ENCODE measurements at places on chromosomes 12 and 14. TPM values are rescaled to one million over a fixed set of nuclear protein-coding genes. Genes with fewer than 3 reads are reported as not detected.

LTBP2 gene
- total RNA-seq, result 19.1 TPM

KCNK10 gene
- total RNA-seq, result not detected

RNU7-1 gene
- not detected for total RNA-seq

GPRC5A gene
- total RNA-seq, result 0.32 TPM

LRIG3 gene
- 6.8 TPM for total RNA-seq

SDR9C7 gene
- not detected for total RNA-seq

RBM25 gene
- total RNA-seq, result 38.8 TPM

GRCh38 chr14:64623554-64624165 is 73.9 kb downstream of the PPP1R36 start:
- H3K27me3 ChIP-seq, result no peaks in the 10 kb centered on the region
- H3K4me1 ChIP-seq, result peaks cover 5% of the 10 kb centered on the region
- no peak overlapping the region for H3K27ac ChIP-seq
- no peaks in the 10 kb centered on the region for H3K36me3 ChIP-seq

DNA sequence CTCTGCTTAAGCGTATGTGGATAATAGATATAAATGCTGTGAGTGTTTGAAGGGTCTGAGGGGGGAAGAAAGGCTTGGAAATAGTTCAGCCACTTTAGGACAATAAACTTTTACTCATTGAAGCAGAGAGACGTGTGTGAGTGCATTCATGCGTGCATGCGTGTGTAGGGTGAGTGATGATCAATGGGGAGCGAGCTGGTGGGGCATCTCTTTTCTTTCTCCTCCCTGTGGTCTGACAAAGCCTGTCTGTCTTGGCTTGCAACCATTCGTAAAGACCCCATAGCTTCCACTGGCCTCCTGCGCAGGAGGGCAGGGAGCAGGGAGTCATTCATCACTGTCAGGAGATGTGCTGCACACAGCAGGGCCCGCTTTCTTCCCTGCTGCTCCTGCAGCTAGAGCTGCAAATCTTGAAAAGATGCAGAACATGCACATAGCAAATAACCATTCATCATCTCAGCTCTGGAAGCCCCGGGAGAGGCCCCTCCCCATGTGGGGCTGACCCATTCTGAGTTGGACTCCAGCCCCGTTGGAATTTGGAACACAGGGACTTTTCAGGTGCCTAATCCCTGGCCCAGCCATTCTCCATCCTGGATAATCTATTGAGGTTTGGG is 223.2 kb downstream of the PPM1H start:
- no peaks in the 10 kb centered on the region for H3K27me3 ChIP-seq
- DNase-seq, result no peak
- H3K36me3 ChIP-seq, result no peaks in the 10 kb centered on the region
- no peaks in the 10 kb centered on the region for H3K4me1 ChIP-seq
- H3K27ac ChIP-seq, result no peak overlapping the region

DNA sequence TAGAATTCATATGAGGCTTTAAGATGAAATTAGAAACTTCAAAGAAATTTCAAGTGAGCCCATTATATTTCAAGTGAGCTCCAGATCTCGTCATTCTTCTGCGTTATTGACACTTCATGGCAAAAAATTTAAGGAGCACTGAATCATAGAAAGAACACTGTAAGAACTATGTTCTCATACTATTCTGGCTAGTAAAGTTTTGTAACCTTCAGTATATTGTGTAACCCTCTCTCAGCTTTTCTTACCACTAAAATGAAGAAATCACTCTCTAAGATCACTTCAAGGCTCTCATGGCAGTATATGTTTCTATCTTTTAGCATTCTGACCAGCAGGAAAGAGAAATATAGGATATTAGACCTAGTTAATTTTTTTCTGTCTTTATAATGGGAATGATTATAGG is 6.3 kb downstream of the GPHN start:
- H3K27me3 ChIP-seq, result no peaks in the 10 kb centered on the region
- no peak for DNase-seq
- no peak overlapping the region for H3K4me3 ChIP-seq
- peaks cover 31% of the 10 kb centered on the region for H3K4me1 ChIP-seq
- no peak overlapping the region for H3K27ac ChIP-seq

GRCh38 chr12:128787827-128788226 is 35.9 kb downstream of the SLC15A4 start:
- H3K27me3 ChIP-seq, result no peaks in the 10 kb centered on the region
- H3K27ac ChIP-seq, result no peak overlapping the region
- H3K4me3 ChIP-seq, result no peak overlapping the region
- no peaks in the 10 kb centered on the region for H3K4me1 ChIP-seq
- DNase-seq, result no peak

GRCh38 chr12:69527506-69528272 is 57.5 kb downstream of the FRS2 start:
- no peak for DNase-seq
- H3K4me1 ChIP-seq, result peaks cover 14% of the 10 kb centered on the region
- H3K27me3 ChIP-seq, result no peaks in the 10 kb centered on the region
- H3K27ac ChIP-seq, result no peak overlapping the region
- H3K4me3 ChIP-seq, result no peak overlapping the region

DNA sequence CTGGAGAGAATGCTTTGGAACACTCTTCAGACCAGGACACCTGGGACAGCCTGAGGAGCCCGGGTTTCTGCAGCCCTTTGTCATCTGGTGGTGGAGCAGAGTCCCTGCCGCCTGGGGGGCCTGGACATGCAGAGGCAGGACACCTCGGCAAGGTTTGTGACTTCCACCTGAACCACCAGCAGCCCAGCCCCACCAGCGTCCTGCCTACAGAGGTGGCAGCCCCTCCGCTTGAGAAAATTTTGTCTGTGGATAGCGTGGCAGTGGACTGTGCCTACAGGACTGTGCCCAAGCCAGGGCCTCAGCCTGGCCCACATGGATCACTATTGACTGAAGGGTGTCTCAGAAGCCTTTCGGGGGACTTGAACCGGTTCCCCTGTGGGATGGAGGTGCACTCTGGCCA is 21.1 kb downstream of the CINP start:
- DNase-seq, result no peak
- H3K4me1 ChIP-seq, result no peaks in the 10 kb centered on the region
- no peaks in the 10 kb centered on the region for H3K27me3 ChIP-seq
- H3K36me3 ChIP-seq, result peaks cover 93% of the 10 kb centered on the region
- no peak overlapping the region for H3K27ac ChIP-seq

DNA sequence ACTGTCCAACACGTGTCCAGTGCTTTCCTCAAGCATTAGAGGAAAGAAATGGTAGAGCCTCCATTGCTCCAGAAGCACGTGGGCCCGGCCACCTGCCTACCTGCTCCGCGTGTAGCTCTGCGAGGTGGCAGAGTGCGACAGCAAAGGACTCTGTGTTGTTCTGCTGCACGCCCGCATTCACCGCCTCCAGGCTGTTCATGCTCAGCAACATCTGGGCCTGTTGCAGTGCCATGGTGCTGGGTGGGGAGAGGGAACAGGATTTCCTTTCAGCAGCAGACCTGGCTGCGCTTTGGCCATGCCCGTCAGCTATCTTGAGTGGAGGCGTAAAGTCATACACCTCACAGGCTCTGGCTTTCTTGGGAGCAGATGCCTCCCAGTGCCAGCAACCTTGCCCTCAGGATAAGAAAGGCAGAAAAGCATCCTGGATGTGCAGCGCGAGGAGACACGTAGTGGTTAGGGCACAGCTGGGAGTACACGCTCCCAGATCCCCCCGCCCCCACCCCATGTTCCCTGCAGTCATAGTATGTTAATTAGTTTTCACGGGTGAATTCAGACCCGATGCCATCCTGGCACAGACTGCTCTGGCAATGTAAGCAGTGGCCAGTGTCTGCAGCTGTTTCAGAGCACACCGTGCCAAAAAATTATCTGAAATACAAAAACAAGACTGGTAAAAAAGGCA is 25.1 kb downstream of the ANAPC5 start:
- no peaks in the 10 kb centered on the region for H3K27me3 ChIP-seq
- DNase-seq, result no peak
- H3K4me1 ChIP-seq, result no peaks in the 10 kb centered on the region
- no peaks in the 10 kb centered on the region for H3K36me3 ChIP-seq
- H3K4me3 ChIP-seq, result no peak overlapping the region

DNA sequence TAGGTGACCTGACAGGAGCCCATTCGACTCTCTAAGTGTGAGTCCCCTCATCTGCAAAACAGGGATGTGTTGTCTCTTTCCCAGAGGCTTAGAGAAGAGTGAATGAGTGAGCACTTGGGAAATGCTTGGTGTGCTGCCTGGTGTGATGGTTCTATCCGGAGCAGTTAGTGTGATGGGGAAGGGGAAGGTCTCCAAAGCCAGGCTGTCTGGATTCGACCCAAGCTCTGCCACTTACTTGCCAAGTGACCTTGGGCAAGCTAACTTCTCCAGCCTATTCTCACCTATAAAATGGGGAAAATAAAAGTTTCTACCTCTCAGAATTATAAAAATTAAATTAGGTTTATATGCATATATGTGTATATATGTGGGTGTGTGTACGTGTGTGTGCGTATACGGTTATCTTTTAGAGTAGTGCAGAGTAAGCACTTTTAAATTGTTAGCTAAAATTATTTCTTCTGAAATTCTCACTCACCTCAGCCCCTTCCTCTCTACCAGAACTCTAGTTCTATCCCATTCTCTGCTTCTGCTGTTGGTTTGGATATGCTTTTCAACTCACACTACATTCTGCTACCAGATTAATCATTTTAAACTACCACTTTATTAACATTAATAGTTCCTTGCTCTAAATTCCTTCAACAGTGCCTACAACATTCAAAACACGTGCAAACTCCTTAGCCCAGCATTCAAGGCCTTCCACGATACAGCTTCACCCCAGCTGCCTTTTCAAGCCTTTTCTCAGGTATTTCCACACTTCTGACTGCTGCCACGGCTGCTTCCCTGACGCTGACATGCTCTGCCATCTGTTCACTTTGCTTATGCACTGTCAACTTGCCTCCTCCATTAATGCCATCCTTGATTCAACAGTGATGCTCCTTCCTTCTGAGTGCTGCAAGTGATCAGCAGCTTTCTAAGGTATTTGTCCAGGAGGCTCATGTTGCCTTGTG is 55.3 kb downstream of the DICER1 start:
- H3K36me3 ChIP-seq, result peaks cover 22% of the 10 kb centered on the region
- DNase-seq, result no peak
- peaks cover 36% of the 10 kb centered on the region for H3K4me1 ChIP-seq
- no peaks in the 10 kb centered on the region for H3K27me3 ChIP-seq
- no peak overlapping the region for H3K4me3 ChIP-seq

GRCh38 chr14:93993382-93993781 is 3.7 kb upstream of the CCDC197 start:
- H3K36me3 ChIP-seq, result no peaks in the 10 kb centered on the region
- H3K27me3 ChIP-seq, result no peaks in the 10 kb centered on the region
- DNase-seq, result no peak
- H3K27ac ChIP-seq, result no peak overlapping the region
- H3K4me3 ChIP-seq, result no peak overlapping the region
- peaks cover 23% of the 10 kb centered on the region for H3K4me1 ChIP-seq

- no peak overlapping the region for H3K27ac ChIP-seq
- no peak for DNase-seq
- H3K4me3 ChIP-seq, result no peak overlapping the region
- no peaks in the 10 kb centered on the region for H3K27me3 ChIP-seq
Measured at GRCh38 chr12:69243099-69244084, 4.0 kb downstream of the CPSF6 start.

DNA sequence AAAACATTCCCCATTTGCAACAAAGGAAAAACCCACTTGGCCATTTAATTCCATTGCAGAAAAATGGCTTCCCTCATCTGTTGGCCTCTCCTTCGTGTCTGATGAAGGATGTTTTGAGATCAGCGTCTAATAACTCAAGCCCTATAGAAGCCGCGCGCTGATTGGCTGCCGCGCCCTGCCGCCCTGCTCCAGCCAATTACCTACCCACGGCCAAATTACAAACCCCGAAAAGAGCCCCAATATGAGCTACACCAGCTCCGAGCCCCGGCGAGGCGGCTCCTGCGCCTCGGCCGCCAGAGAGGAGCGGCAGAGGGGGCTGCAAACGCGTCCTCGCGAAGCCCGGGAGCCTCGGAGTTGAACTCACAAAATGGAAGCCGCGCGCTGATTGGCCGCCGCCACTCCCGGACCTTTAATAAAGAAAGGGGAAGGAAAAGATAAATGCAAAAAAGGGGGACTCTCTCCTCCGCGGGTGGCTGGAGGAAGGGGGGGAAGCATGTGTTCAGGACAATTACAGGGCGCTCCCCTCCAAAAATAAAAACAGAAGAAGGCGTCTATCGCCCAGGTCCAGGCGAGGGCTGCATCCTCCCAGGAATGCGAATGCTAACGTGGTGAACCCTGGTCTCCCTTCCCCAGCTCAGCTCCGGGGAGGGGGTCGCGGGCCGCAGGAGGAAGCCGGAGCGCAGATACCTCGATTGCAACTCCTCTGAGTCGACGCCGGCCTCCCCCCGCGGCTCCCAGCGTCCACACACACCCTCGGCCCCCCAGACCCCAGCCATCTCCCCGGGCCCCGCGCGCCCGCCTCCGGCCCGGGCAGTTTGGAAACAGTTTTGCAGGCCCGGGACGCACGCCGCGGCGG is 738 bp upstream of the SETD1B start:
- peaks cover 8% of the 10 kb centered on the region for H3K36me3 ChIP-seq
- H3K4me1 ChIP-seq, result peaks cover 37% of the 10 kb centered on the region
- no peaks in the 10 kb centered on the region for H3K27me3 ChIP-seq

GRCh38 chr12:54352022-54352531 is 12.2 kb downstream of the GPR84 start:
- peak; percentile 71 for DNase-seq
- H3K36me3 ChIP-seq, result peaks cover 45% of the 10 kb centered on the region
- H3K4me3 ChIP-seq, result peak overlapping the region; percentile 17
- peaks cover 6% of the 10 kb centered on the region for H3K4me1 ChIP-seq
- no peaks in the 10 kb centered on the region for H3K27me3 ChIP-seq

DNA sequence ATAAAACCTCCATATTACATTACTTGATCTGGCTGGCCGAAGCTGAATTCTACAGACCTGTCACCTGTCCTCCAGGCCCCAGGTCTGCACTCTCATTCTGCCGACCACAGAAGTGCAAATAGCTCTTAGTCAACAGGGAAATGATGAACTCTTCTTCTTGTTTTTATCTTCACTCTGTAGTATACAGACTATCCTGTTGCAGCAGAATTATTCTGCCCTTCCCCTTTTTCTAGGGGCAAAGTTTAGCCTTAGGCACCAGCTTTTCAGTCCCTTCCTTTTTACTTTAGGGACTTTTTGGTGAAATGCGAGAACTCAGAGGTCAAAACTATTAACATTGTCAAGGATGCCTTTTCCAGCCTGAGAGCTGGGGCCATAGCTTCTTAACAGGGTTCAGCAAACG is 229.6 kb upstream of the EGLN3 start:
- H3K27me3 ChIP-seq, result no peaks in the 10 kb centered on the region
- no peak overlapping the region for H3K4me3 ChIP-seq
- DNase-seq, result no peak
- no peak overlapping the region for H3K27ac ChIP-seq
